ENCODE measurements at places on chromosomes 3 and 15.

DNA sequence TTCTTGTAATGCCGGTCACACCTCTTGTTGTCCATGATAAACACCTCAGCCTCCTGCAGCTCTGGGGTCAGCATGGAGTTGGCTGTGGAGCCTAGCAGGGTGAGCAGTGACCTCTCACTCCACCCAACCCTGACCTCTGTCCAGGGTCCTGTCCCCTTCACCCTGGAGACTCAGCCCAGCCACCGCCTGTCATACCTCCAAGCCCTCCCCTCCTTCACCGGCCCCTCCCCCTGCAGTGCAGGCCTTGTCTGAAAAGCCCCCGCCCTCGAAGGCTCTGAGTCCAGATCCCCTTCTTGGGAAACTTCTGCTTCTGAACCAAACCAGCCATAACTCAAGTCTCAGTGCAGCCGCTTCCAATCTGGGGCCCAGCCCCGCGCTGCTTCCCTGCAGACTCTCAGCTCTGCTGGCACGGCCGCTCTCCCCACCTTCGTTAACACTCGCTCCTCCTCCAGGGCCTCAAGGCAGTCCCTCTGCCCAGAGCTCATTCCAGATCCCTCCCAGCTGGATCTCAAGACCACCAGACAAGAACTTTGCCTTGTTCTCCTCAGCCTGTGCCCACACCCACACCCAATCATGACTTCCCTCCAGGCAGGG is 25.4 kb upstream of the PRSS50 start:
- no peak for DNase-seq

DNA sequence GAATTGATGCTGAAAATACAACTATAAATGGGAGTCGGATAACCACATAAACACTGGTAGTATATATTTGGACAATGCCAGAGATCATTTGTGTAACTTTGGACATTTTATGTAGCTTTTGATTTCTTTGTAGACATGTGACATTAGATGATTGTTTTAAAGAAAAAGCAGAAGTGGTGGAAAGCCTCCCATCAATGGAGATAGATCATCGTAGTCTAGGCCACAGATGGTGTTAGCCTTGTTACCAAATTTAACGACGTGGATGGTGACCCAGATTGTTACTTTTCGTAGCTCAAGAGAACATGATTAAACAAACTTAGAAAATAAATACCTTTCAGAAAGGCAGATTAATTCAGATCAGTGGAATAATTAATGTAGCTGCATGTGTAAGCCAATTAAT is 8.8 kb downstream of the CACNA1D start:
- no peak for DNase-seq

DNA sequence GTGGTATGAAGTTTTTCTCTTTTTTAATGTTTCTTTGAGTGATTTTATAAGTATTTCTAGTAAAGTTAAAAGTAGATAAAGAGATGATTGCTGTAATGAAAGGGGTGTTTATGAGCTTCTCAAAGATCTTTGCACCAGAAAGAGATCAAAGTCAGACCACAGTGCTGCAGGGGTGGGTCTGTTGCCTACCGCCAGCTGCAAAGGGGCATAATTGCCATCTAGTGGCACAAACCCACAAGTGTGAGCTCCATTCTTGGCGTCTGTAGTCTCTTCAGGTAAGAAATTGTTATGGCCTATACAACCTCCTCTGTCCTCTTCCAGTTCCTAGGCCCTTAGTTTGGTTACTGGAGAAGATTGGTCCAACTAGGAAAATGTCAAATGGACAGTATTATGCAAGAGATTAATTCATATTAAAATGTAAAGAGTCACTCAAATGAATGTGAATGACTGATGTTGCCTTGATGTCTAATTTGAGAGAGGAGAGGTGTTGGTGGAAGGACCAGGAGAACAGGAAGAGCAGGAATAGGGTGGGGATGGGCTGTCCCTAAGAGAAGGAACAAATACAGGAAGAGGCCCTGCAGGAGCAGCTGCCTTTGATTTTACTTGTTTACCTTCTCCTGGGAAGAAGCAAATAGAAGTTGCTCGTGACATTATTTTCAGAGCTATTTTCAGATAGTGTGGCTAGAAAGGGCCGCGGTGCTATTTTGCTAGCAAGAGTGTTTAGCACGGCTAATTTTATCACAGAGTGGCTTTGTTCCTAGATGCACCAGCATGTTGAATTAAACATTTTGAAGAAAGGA is 53.0 kb upstream of the GSK3B start:
- DNase-seq, result peak; percentile 22

- DNase-seq, result no peak
These were observed 1.3 kb downstream of the PYGO1 start for GRCh38 chr15:55586808-55587207.

- no peak for DNase-seq
These were observed 33.5 kb upstream of the CSPG5 start for GRCh38 chr3:47612178-47612577.

DNA sequence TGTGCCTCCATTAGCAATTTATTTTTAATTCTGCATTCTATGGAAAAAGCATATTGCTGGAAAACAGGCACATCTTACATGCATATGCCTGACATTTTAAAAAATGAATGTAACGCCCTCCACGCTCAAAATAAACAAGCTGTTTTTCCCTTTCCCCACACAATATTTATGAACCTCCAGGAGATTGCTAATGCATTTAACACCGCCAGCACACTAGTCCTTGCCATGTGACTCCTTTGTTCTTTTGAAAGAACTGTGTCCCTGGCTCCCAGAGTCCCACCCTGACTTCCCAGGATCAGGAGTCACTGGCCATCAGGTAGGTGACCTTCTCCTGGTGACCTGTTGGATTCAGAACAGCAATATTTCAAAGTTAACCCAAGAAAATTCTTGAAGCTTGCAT is 571.2 kb upstream of the CFAP20DC start:
- DNase-seq, result no peak

- DNase-seq, result no peak
These were observed 168.6 kb downstream of the LSAMP start for GRCh38 chr3:116276675-116277074.

DNA sequence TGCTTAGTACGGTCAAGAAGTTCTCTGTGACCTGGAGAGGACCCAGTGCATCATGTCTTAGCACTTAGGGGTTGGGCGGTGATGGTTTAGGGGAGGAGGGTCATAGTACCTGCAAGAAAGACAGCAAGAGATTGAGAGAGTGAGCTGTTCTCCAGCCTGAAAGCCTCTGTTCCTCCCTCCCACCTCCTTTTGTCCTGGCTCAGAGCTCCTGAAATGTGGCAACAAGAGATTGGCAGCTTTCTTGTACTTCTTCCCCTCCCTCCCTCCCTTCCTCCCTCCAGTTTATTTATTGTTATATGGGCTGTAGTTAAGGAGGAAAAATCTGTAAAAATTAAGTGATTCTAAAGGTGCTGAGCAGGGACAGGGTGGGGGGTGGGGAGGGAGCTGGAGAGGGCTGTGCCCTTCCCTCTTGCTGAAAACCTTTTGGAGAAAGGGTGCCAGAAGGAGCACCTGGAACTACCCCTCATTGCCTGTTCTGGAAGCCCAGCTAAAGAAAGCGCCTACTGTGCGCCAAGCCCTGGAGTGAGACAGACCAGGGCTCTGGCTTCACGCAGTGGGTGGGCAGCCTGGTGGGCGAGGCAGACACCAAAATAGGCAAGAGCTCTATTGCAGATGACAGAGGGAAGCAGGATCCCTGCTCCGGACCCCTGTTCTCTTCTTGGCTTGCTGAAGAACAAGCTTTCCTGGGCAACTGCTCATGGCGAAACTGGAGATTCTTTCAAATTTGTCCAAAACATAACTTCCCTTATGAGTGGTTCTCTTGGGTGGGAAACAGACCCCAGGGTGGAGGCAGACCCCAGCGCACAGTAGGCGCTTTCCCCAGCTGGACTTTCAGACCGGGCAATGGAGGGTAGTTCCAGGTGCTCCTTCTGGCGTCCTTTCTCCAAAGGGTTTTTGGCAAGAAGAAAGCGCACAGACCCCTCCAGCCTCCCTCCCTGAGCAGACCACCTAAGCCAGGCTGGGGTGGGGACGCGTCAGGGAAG is 35.6 kb downstream of the LINGO1 start:
- no peak for DNase-seq

- DNase-seq, result no peak
These were observed 24.5 kb upstream of the TBL1XR1 start for GRCh38 chr3:177221744-177222143.

GRCh38 chr3:152083135-152083534 is 185.6 kb upstream of the MBNL1 start:
- no peak for DNase-seq

DNA sequence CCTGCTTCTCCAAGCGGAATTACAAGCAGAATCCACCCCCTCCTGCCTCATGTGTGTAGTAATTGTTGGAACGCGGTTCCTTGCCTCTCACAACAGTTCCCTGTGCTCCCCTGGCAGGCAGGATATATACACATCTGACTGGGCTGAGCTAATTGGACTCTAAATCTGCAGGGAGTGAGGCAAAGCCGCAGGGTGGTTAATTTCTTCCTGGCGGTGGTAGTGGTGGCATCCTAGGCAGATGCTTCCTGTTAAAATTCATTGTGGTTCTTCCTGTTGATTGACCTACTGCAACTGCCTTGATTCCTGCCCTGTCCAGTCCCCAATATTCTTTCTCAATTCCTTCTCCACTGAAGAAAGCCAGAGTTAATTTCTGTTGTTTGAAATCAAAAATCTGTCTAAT is 202.9 kb upstream of the PROK2 start:
- peak; percentile 62 for DNase-seq

DNA sequence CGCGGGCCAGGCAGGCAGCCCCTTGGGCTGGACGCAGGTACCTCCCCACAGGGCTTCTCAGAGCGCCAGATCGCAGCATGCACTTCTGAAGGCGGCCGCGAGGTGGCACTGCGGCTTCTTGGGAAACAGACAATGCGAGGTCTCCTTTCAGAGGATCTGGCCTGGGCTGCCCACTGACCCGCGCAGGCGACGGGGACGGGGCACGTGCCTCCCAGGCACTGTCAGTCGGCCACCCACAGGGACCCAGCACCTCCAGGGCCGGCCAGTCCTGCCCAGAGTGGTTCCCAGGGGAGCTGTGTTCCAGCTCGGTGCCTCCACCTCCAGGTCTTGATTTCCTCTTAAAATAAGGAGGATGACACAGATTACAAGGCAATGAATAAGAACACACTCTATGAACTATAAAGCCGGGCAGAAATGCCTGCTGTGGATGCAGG is 24.4 kb upstream of the TXNRD3 start:
- peak; percentile 74 for DNase-seq

DNA sequence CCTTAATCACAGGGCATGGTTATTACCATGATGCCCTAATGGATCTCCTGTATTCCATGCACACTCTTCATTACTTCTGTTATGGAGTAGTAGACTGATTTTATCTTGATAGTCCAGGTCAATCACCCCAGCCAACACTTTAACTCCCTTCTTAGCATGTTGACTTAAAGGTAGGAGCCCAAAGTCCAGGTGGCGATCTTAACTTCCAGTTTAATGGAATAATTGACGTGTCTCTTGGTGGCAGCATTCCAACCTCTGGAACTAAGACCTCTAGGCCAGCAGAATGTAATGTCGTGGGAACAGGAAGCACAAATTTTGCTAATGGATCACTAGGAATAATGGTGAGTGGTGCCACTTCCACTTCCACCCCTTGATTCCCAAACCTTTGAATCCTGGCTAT is 687.2 kb upstream of the SGO1 start:
- DNase-seq, result no peak

DNA sequence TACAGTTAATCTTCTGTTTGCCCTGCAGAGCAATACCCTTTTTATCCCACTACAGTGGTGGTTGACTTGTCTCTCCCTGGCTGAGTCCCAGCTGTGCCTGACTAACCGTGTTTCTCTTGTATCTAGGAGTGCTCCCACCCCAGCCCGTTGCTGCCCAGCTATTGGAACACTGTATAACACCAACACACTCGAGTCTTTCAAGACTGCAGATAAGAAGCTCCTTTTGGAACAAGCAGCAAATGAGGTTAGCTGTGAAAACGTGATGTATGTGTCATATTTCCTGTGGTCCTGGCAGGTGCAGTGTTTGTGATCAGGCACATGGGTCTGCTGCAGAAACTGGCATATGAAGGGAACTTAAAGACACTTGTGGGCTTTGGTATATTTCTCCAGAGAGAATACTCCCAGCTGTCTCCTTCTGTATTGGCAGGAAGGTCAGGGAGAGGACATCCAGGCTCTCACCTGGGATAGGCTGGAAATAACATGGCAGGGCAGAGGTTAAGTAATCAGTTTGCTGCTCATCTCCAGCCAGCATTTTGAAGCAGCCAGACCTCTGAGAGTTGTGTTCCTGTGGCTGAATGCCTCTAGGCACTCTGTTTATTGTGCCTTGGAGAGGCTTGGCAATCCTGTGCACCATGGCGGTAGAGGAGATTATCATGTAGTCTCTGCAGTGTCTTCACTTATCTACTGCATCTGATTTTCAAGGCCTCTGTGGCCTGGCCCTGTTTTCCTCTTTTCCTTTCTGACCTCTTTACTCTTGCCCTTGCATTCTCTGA is 34.8 kb downstream of the ATG7 start:
- DNase-seq, result no peak

- DNase-seq, result no peak
These were observed 25.5 kb downstream of the GLDN start for GRCh38 chr15:51366920-51367319.

DNA sequence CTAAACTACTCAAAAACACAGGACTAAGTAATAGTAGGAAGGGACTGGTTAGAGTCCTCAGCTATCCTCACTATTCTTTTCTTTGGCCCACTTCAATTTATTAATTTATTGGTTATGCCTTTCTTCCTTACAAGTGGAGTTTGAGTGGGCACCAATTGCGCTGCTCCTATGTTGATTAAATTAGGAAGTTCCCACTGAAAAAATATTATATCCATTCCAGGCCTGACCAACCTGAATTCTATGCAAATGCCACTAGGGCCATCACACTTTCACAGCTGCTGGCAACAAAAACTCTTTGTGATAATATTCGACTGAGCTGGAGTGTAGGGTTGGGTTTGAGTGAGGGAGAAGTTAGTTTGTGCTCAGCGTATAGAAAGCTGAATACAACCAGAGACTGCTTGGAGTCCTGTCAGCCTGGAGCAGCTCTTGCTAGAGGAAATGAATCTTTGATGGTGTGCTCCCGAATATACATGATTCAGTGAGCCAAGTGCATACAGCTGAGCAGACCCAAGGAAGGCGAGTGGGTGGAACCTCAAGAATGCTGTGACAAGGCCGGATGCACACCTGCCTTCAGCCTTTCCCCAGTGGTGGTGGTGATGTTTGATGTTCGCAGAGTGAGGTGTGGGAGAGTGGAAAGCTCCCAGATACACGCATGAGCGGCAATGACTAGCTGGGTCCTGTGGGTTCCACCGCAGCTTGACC is 1.5 kb downstream of the ARHGEF3 start:
- no peak for DNase-seq

- DNase-seq, result no peak
These were observed 24.0 kb downstream of the TFRC start for GRCh38 chr3:196057760-196058331.

- DNase-seq, result no peak
These were observed 112.4 kb upstream of the NEDD4 start for GRCh38 chr15:56105855-56106254.

DNA sequence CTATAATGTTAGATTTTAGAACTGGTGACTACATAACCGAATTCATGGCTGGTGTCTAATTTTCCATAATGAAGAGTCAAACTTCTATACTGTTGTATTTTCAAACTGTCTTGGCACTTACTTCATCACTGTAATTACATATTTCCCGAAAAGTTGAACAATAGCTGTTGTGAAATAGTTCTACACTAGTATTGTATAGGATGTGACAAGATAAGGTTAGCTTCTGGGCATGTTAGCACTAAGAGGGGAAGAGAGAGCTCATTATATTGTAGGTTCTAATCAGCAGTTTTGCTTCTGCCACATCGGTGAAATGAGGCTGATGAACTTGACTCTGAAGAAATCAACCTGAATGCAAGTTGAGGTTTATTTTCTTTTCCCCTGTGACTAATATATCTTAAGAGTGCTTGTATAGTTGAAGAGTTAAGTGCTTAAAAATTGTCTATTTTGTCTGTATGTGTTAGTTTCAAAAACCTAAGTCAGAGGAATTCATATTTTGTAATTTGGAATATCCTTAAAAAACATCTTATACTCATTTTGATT is 8.9 kb downstream of the GYG1 start:
- no peak for DNase-seq

Measured in KG1 (cell line).